Left renal pelvis (tissue), 4 donors: ENCODE measurements at places on chromosomes 4 and X. TPM values are rescaled to one million over a fixed set of nuclear protein-coding genes. Genes with fewer than 3 reads are reported as not detected.

Gene ESX1
- not detected for polyA plus RNA-seq

Gene RTL9
- polyA plus RNA-seq = 0.41 TPM

Gene CYSLTR1
- 1.9 TPM for polyA plus RNA-seq

Gene BTC
- polyA plus RNA-seq = 6.9 TPM

Gene DCLK2
- polyA plus RNA-seq = 6.1 TPM

Gene TEC
- polyA plus RNA-seq = 3.5 TPM

Gene CT45A5
- polyA plus RNA-seq = not detected

Gene HNRNPDL
- 561 TPM for polyA plus RNA-seq

Gene OPRPN
- polyA plus RNA-seq = not detected

Gene CTAG2
- not detected for polyA plus RNA-seq

Gene FAM9C
- 0.12 TPM for polyA plus RNA-seq

Gene KCNIP4
- 15.3 TPM for polyA plus RNA-seq

Gene HSFX4
- polyA plus RNA-seq = 0.17 TPM

Gene NALF2
- polyA plus RNA-seq = 0.57 TPM

Gene GCNA
- 1.8 TPM for polyA plus RNA-seq

Gene GLRA3
- polyA plus RNA-seq = 0.07 TPM

Gene PF4V1
- not detected for polyA plus RNA-seq
